H9 (cell line): ENCODE measurements at places on chromosomes 11 and 22. TPM values are rescaled to one million over a fixed set of nuclear protein-coding genes. Genes with fewer than 3 reads are reported as not detected.

Gene LRRC55
- total RNA-seq, result 0.90 and 1.0 TPM in 2 replicates

Gene WBP2NL
- total RNA-seq, result 0.22 TPM in 1 of 2 replicates, not detected in the other

Gene OR2AG2
- 0.26 and 0.33 TPM in 2 replicates for total RNA-seq

Gene MAML2
- 2.7 TPM in 2 replicates for total RNA-seq

Gene SLC37A2
- 0.61 and 1.2 TPM in 2 replicates for total RNA-seq

Gene BEST1
- total RNA-seq, result 0.18 and 0.24 TPM in 2 replicates

Gene ALX4
- total RNA-seq, result not detected in 2 replicates

Gene NXPE1
- total RNA-seq, result not detected in 2 replicates

Gene MPPED1
- total RNA-seq, result 0.18 and 0.28 TPM in 2 replicates

Gene NRIP3
- total RNA-seq, result 4.2 and 4.3 TPM in 2 replicates

Gene EIF3M
- 365 TPM in 2 replicates for total RNA-seq

Gene CST6
- not detected in 2 replicates for total RNA-seq

Gene NRXN2
- total RNA-seq, result 3.9 and 4.8 TPM in 2 replicates

Gene DNAJB13
- total RNA-seq, result not detected in 2 replicates

DNA sequence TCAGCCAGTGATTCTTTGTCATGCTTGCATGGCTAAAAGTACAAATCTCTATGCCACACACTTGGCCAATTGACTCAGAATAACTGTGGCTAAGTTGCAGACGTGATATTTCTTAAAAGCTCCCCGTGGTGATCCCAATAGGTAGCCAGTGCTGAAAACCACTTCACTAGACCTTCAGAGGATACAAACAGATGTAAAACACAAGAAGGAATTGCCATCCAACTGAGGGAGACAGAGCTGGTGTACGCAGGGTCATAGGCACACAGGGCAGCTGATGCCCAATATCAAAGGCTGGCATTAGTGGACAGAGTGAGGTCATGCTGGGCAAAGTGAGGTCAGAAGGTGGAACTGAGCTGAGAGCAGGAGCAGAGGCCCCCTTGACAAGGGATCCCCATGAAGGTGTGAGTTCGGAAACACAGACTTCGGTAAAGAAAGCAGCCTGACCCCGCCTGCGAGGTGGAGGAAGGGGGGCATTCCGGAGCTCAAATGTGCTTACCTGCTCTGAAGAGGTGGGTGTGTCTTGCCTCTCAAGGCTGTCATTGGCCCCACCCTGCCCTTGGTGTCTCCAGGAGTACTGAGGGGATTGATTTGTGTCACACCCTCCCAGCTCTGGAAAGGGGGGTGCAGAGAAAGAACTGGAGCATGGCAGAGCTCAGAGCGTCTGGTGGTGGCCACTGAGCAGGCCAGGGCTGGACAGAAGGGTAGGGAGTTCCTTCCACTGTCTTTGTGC, 344.9 kb upstream of the B3GAT1 start:
- no peaks in the 10 kb centered on the region for H3K27me3 ChIP-seq
- H3K4me3 ChIP-seq, result no peak overlapping the region
- DNase-seq, result peak; percentile 32
- H3K36me3 ChIP-seq, result no peaks in the 10 kb centered on the region; the same call in 1 of the 3 replicates
- H3K4me1 ChIP-seq, result no peaks in the 10 kb centered on the region

GRCh38 chr11:102703826-102704493, 1.6 kb downstream of the MMP27 start:
- H3K27me3 ChIP-seq, result no peaks in the 10 kb centered on the region
- no peak for DNase-seq
- H3K27ac ChIP-seq, result no peak overlapping the region
- H3K4me3 ChIP-seq, result no peak overlapping the region

DNA sequence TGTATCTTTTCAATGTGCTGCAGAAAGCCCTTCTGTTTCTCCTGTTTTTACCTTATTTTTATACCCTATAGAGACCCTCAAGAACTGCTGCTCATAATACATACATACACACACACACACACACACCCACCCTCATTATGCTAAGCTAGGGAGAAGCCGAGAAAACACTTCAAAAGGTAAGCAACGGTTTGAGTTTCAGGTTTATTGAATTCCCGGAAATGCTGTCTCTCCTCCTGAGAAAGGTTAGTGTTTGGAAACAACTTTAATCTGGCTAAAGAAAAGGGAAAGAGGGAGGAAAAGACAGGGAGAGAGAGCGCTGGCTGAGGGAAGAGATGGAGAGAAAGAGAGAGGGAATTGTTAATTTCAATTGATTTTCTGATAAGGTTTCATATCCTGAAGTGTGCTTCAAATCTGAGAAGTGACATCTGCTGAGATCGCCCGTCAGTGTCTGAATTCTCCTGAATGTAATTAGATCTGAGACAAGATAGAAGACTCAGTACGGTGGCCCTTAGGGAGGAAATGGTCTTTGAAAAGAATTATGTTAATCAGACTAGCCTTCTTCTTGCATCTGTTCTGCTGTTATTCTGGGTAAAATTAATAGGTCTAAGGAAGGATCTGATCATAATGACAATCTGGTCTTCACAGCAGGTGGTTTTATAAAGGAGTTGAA, 169.1 kb downstream of the NXPE2 start:
- no peak overlapping the region for H3K27ac ChIP-seq
- H3K4me1 ChIP-seq, result no peaks in the 10 kb centered on the region
- peaks cover 4% of the 10 kb centered on the region; the same call in 1 of the 2 replicates for H3K36me3 ChIP-seq

DNA sequence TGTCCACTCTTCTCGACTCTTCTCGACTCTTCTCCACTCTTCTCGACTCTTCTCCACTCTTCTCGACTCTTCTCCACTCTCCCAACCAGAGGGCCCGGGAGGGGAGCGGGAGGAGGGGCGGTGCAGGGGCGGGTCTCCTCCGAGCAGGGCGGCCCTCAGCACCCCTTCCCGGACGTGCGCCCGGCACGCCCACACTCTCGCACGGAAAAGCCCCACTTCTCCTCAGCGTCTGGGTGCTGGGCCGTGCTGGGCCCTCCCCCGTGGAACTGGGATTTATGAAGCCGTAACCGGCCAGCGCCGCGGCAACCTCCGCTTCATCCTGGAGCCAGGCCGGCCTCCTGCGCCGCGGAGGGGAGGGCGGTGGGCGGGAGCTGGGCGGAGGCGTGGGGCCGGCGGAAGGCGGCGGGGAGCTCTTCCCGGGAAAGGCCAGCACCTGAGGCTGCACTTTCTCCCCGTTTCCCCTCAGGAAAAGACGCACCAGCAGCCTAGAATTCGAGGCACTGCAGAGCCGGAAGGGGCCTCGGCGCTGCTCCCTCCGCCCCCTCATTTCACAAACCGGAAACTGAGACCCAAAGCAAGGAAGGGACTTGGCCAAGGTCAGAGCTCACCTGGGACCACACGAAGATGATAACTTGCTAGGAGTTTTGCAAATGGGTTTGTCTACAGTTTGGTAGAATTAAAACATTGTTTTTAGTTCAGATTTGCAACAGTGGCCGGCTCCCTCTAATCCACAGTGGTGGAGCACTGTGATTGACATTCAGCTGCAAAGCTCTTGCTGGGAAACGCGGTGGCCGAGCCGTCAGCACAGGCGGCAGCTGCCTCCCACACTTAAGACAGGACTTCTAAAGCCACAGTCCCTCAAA, 31.6 kb upstream of the JAM3 start:
- no peaks in the 10 kb centered on the region for H3K27me3 ChIP-seq
- peak overlapping the region; percentile 90 for H3K4me3 ChIP-seq
- peaks cover 5% of the 10 kb centered on the region; the same call in 1 of the 2 replicates for H3K4me1 ChIP-seq
- no peak overlapping the region for H3K27ac ChIP-seq

- H3K4me3 ChIP-seq, result no peak overlapping the region
- no peak for DNase-seq
- no peak overlapping the region for H3K27ac ChIP-seq
- H3K36me3 ChIP-seq, result no peaks in the 10 kb centered on the region
Observed at GRCh38 chr11:116832350-116833290, 2.9 kb downstream of the APOC3 start.

DNA sequence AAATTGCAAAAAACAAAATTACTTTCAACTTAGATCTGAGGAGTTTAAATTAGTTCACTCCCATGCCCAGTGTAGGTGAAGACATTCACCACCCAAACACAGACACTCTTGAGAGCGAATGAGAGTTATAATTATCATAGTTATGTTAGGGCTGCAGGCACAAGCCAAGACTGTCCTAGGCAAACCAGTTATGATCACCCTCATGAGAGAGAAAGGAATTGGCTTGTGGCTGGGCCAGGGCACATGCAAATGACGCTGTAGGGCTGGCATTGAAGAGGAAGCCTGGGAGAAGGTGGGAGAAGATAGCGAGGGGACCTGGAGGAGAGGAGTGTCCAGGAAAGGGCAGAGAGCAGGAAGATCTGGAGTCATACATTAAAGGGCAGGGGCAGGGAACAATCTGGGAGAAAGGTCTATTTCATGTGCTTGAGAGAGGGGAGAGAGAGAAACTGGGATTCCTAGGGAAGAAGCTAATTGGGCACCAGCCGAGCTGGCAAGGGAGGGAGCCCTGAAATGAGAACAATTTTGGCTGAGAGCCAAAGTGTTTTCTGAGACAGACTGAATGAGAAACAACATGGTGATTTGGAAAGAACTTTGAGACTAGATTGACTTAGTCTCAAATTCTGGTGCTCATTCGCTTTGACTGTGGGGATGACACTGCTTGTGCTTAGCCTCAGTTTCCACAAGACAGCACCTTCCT, 279.9 kb downstream of the KIRREL3 start:
- no peaks in the 10 kb centered on the region for H3K4me1 ChIP-seq
- DNase-seq, result no peak
- H3K27ac ChIP-seq, result no peak overlapping the region
- no peak overlapping the region for H3K4me3 ChIP-seq
- H3K27me3 ChIP-seq, result no peaks in the 10 kb centered on the region

DNA sequence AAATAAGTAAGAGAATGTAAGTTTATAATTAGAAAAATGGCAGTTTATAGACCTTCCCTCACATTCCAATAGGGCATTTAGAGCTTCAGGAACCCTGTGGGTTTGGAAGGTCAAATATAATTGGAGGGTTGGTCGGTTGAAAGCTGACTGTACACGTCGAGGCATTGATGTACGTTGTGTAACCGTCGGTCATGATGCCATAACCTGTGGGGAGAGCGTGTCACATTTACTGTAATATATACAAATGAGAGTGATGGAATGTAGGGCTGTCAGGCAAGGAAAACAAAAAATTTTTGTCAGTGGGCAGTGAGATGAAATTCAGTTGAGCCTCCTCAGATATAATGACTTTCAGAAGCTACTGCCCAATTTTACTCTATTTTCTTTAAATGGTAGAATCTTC, 88.5 kb downstream of the ARL14EP start:
- no peak overlapping the region for H3K4me3 ChIP-seq
- H3K27me3 ChIP-seq, result no peaks in the 10 kb centered on the region
- H3K27ac ChIP-seq, result no peak overlapping the region
- H3K4me1 ChIP-seq, result no peaks in the 10 kb centered on the region

GRCh38 chr11:65790902-65791650, 4.2 kb downstream of the OVOL1 start:
- peaks cover 6% of the 10 kb centered on the region; the same call in 1 of the 2 replicates for H3K36me3 ChIP-seq
- DNase-seq, result no peak
- H3K4me1 ChIP-seq, result peaks cover 3% of the 10 kb centered on the region; the same call in 1 of the 2 replicates
- H3K4me3 ChIP-seq, result no peak overlapping the region
- peaks cover 7% of the 10 kb centered on the region; the same call in 1 of the 2 replicates for H3K27me3 ChIP-seq

GRCh38 chr11:28903716-28904115, 795.5 kb downstream of the METTL15 start:
- no peaks in the 10 kb centered on the region for H3K27me3 ChIP-seq
- H3K4me1 ChIP-seq, result no peaks in the 10 kb centered on the region
- no peak overlapping the region for H3K27ac ChIP-seq
- DNase-seq, result no peak

DNA sequence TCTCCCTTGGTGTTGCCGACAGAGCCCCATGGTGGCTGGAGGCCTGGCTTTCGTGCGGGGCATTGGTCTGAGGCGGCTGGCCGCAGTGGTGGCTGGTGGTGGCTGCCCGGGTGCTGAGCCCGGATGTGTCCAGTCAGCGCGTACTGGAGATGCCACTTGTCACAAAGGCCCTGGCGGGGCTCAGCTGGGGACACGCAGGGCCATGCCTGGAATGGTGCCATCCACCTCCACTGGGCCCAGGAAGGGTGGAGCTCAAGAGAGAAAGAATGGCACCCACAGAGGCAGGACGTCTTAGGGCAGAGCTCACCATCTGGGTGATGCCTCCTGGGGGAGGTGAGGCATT, 92.5 kb downstream of the CEP164 start:
- no peak overlapping the region for H3K4me3 ChIP-seq
- DNase-seq, result no peak
- no peaks in the 10 kb centered on the region for H3K36me3 ChIP-seq
- H3K27me3 ChIP-seq, result no peaks in the 10 kb centered on the region

- no peaks in the 10 kb centered on the region for H3K36me3 ChIP-seq
- H3K27ac ChIP-seq, result no peak overlapping the region
- no peak overlapping the region for H3K4me3 ChIP-seq
- H3K27me3 ChIP-seq, result no peaks in the 10 kb centered on the region
Observed at GRCh38 chr11:121328176-121328966, 35.8 kb downstream of the SC5D start.

GRCh38 chr11:1671658-1672057, 25.3 kb upstream of the KRTAP5-6 start:
- H3K27me3 ChIP-seq, result no peaks in the 10 kb centered on the region
- no peak overlapping the region for H3K4me3 ChIP-seq
- no peaks in the 10 kb centered on the region for H3K36me3 ChIP-seq

- no peaks in the 10 kb centered on the region for H3K27me3 ChIP-seq
- no peak overlapping the region for H3K27ac ChIP-seq
- DNase-seq, result no peak
- H3K36me3 ChIP-seq, result no peaks in the 10 kb centered on the region
Observed at GRCh38 chr22:20197407-20198030, 46.7 kb upstream of the CCDC188 start.

DNA sequence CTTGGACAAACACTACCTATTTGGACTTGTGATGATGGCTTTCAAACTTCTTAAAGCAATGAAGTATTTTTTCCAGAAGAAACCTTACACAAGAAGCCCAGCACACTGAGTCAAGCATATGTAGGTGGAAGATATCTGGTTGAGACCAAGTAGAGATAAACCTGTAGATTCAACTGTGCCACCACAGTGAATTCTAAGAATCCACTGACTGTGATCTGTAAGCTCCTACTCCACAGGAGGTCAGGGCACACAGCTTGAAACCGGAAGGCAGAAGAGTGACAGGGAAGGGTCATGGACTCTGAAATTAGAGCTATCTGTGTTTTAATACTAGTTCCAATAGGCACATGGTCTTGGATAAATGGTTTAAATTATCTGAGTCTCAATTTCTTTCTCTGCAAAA, 404.5 kb downstream of the ETS1 start:
- H3K4me3 ChIP-seq, result no peak overlapping the region
- no peaks in the 10 kb centered on the region for H3K4me1 ChIP-seq
- no peak overlapping the region for H3K27ac ChIP-seq

DNA sequence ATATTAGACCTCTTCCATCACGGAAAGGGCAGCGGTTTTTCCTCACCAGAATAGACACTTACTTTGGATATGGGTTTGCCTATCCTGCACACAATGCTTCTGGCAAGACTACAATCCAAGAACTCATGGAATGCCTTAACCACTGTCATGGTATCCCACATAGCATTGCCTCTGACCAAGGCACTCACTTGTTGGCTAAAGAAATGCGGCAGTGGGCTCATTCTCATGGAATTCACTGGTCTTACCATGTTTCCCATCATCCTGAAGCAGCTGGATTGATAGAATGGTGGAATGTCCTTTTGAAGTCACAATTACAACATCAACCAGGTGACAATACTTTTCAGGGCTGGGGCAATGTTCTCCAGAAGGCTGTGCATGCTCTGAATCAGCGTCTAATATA, 20.8 kb downstream of the MS4A4E start:
- DNase-seq, result no peak
- 0 out of 3 replicates have a peak, but pooled peaks cover 1% of the 10 kb centered on the region for H3K36me3 ChIP-seq
- H3K27me3 ChIP-seq, result no peaks in the 10 kb centered on the region
- no peak overlapping the region for H3K4me3 ChIP-seq
- no peak overlapping the region for H3K27ac ChIP-seq
